ENCODE measurements at places on chromosomes 1 and 21. TPM values are rescaled to one million over a fixed set of nuclear protein-coding genes. Genes with fewer than 3 reads are reported as not detected.

- no peak for DNase-seq
Measured at GRCh38 chr1:10950316-10951172, 61.9 kb upstream of the TARDBP start.

TMOD4 gene
- 0.33 TPM for total RNA-seq

DNA sequence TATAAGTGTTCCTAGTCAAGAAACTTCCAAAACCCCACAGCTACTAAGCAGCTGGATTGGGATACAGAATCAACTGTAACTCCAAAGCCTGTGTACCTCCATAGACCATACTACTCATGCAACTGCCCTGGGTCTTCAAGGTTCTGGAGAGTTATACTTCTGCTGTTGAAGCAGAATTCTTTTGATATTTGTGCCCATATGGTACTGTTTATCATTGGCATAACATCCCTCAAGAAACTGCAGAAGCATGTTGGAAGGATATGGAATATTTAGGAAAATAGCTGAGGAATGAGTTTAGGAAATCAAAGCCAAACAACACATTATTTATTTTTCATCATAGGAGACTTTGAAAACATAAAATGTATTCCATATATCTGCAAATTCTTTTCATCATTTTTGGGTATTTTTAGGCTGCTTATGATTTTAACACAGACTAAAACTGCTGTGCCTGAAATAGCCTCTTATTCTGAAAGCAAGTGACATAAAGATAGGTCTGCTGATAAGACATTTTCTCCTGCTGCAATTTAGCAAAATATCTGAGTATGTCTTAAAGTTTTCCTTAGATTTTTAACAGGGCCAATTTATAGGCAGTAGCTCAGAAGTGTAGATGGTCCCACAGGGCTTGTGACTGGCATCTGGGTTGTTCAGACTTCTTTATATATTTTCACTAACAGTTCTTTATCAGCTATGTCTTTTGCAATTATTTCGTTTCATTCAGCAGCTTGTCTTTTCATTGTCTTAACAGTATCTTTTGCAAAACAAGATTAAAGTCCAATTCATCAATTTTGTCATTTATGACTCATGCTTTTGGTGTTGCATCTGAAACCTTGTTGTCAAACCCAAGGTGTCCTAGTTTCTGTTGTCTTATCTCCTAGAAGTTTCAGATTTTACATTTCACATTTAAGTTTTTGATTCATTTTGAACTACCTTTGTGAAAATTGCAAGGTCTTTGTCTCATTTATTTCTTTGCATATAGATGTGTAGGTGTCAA lies 41.1 kb upstream of the ZNF124 start:
- DNase-seq, result no peak

DNA sequence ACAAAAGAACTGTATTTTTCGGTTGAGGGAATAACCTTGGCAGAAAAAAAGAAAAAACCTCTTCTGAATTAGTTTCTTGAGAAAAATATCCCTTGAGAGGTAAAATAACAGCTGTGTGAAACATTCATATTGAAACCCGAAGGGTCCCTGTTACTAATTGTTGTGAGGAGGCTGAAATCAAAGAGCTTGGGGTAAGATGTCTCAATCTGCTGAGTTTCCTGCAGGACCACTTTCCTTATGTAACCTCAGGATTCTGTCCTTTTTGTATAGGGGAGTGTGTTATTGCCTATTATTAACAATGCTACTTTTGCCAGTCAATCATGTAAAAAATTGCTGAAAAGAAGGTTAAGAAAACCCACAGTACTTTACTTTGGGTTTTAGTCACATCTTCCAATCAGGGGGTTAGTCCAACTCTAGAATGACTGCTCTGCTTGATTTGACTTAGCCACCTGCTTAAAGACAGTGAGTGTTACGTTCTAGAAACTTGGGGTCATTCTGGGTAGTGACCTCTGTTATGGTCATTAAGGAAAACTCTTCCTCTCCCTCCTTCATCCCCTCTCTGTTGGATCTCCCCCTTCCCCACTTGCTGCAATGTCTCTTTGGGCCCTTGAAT lies 138.8 kb downstream of the GIPC2 start:
- DNase-seq, result no peak

GRCh38 chr21:33572350-33572749 lies 16.1 kb downstream of the DONSON start:
- DNase-seq, result peak; percentile 68

DNA sequence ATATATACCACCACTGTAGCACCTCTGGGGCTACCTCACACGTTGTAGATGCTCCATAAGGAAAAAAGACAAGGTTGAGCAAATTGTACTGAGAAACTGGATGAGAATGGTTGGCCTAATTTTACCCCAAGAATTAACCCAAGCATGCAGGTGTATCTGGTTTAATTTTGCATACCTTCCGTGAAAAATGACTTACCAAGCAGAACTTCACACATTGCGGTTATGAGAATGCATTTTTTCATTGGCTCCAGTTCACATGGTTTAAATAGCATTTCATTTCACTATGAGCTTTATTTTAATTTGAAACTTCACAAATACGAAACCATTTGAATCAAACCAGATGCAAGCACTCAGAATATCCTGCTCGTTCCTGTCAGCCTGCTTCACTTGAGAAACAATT lies 512.2 kb downstream of the LTN1 start:
- no peak for DNase-seq

DNA sequence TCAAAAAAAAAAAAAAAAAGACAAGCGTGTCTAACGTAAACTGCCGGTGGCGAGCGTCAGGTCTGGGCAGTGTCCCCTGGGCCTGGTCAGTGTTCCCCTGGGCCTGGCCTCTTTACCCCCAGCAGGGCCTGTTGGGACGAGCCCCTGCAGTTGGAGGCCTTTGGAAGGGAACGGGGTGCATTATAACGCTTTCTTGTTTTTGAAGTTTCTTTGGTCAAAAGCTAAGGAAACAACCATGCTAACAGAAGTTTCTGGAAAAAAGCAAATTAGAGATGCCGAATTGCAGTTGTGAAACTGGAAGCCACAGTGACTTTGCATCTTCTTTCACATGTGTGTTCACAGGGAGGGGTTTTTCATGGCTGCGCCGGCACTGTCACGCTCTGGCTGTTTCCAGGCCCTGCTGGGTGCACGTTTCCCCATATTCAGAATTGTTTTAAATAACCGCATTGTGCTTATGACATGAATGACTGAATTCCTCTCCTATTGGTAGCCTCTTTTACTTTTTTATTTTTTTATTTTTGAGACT lies 16.0 kb downstream of the RRP1 start:
- no peak for DNase-seq

DNAJC28 gene
- total RNA-seq, result 2.3 TPM

DNA sequence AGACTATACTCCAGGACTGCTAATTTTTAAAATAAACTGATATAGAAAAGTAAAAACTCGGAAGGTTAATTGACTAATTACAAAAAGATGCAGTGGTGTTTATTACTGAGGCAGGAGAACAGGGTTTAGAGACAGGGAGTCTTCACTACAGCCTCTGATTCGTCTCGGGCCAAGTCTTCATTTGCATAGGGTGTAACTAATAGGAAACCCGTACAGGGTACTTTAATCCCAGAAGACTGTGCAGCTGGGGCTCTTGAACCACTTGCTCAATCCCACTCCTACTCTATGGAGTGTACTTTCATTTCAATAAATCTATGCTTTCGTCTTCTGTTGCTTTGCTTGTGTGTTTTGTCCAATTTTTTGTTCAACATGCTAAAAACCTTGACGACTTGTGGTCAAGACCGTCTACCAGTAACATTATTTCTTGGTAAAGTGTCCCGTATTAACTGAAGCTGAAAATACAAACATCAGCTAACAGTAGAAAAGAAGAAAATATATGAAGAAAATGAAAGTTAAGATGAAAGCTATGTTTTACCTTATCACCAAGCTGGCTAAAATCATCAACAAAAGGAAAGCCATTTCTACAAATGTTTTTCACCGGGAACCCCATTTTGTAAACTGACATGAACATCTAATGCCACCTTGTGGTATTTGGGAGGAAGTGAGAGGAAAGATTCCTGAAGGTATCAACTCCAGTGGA lies 8.0 kb downstream of the SDHB start:
- no peak for DNase-seq

DNA sequence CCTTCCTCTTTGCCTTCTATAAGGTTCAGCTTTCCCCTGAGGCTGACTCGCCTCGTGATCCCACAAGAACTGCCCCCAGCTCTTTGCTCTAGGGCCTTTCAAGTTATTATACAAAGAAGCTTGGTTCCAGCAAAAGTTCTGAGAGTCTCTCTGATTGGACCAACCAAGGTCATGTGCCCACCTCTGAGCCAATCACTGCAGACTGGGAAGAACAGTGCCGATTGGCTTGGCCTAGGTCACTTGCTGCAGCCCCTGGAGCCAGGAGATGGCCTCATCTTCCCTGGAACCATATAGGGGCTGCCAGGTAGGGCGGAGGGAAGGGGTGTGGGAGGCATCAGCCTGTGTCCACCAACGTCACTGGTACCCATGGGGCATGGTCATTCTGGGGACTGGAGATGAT lies 22.8 kb downstream of the TAS1R2 start:
- no peak for DNase-seq

SCCPDH gene
- total RNA-seq, result 94.6 TPM

GRCh38 chr1:92108631-92109030 lies 28.5 kb downstream of the BTBD8 start:
- DNase-seq, result no peak

DNA sequence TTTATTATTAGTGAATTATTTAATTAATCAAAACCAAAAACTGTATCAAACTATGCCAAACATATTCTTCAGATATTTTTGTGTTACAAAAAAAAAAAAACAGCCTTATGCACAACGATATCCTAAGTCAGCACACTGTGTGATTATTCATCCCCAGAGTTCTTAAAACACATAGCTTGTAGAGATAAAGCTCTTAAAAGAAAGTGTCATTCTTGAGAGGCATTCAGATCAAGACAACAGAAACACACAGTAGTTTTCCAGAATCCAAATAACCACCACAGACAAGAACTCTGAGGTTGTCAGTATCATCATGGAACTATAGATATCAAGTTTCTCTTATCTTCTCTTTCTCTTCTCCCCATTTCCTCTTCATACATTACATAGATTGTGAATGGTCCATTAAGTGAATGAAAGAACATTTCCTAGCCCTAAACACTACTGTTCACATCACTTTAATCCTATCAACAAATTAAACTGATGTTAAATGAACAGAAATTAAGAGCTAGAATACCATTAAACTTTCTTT lies 13.5 kb downstream of the ZZZ3 start:
- no peak for DNase-seq

GRCh38 chr1:186079084-186079684 lies 295.9 kb downstream of the TPR start:
- DNase-seq, result no peak

MR1 gene
- 6.7 TPM for total RNA-seq

GRCh38 chr21:45481977-45482898 lies 60.0 kb downstream of the SLC19A1 start:
- no peak for DNase-seq

GRCh38 chr1:67629370-67630075 lies 55.5 kb upstream of the GADD45A start:
- no peak for DNase-seq

DNA sequence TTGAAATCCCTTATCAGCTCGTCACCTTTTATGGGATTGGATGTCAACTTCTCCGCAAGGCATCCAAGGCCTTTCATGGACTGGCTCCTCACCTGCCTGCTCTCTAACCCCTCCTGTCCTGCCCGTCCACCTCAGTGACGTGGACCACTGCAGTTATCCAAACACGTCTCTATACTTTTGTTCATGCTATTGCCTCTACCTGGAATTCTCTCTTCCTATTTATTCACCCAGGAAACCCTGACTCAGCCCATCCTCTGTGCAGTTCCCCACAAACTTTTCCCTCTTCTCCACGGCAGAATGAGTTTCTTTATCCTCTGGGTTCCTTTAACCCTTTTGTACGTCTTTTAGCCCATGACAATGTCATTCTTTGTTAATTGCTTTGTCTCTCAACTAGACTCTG lies 5.1 kb upstream of the UTP25 start:
- DNase-seq, result no peak

- no peak for DNase-seq
Measured at GRCh38 chr1:212396638-212397037, 18.0 kb downstream of the PACC1 start.

- no peak for DNase-seq
Measured at GRCh38 chr1:228964178-228965089, 229.2 kb downstream of the RHOU start.

DNA sequence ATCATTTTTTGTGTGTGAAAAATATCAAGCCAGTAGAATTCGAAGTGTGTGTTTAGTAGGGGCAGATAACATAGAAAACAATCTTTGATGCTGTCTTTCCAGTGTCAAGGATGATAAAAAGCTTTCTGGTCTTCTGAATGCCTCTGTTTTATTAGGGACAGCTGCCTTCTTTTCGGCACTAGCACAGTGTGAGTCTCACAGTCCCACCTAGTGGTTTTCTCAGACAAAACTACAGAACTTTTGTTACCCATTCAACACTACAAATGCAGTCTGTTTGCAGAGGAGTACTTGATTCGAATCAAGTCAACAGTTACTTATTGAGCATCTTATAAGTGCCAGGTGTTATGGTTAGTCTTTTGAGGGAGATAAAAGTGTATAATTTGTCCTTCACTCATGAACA lies 30.6 kb upstream of the MCOLN3 start:
- DNase-seq, result no peak

GRCh38 chr1:200302192-200302920 lies 107.5 kb downstream of the ZNF281 start:
- DNase-seq, result peak; percentile 70

DNA sequence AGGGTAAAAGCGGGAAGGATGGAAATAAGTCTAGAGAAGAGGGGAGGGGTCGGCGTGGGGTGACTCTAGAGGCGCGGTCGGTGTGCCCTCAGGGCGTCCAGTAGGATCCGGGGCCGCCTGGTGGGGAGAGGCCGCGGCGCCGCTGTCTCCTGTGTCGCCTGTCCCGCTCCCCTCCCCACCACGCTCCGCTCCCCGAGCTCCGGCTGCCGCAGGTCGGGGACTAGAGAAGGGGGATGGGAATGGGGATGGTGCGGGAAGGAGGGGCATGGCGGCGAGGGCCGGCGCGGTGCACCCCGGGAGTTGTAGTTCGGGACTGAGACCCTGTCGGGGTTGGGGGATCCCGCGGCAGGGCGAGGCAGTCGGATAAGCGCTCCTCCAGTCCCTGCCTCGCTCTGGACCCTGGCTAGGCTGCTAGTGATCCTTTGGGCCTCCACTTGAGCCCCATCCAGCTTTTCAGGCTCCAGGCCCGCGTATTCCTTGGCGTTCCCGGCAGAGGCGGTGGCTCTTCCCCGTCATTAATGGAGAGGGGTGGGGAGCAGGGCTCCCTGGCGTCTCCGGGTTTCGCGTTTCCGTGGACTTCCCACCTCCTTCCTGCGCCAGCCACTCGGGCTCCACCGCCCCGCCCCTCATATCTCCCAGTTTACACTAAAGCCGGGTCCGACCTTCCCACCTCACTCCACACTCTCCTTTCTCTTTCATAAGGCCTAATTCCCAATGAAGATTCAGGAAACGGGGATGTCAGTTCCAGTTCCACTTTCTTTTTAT lies at the start of gene ENTREP3:
TSS of gene ENTREP3 (minus strand) at position 241 of the 765 bp plus-strand sequence. CDS start 606 bp downstream, outside the sequence.
- DNase-seq, result peak; percentile 86

DNA sequence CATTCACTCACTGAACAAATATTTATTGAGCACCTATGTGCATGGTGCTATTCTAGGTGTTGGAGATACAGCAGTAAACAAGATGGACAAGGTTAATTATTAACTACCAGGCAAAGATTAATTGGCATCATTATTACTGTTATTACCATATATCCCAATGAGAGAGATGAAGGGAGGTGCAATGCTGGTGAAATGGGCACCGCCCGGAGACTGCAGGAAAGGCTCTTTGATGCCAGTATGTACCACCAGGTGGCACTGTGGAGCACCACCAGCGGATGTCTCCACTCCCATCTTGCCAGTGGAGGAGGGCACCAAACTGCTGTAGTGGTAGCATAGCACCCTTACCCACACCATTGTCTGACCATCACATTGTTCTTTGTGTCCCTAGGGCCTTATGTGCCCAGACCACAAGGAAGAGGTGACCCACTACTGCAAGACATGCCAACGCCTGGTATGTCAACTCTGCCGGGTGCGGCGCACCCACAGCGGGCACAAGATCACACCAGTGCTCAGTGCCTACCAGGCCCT lies 3.0 kb downstream of the TRIM46 start:
- peak; percentile 77 for DNase-seq
